EH (cell line): ENCODE measurements at places on chromosomes 1 and 21.

- DNase-seq, result peak; percentile 91
Measured at GRCh38 chr1:171142416-171143385, 42.4 kb upstream of the FMO2 start.

DNA sequence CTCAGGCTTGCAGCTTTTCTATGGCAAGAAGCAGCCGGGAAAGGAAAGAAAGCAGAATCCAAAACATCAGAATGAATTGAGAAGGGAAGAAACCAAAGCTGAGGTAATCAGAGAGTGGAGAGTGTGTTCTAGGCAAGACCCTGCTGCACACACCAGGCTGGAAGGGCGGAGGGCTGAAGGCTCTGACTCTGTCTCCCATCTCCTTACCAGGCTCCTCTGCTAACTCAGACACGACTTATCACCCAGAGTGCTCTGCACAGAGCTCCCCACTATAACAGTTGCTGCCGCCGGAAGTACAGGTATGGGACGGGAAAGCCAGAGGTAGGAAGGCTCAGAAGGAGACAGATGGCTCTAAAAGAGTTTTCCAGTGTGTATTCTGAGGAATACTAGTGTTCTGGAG is 1.2 kb downstream of the SCNM1 start:
- no peak for DNase-seq

- DNase-seq, result no peak
Measured at GRCh38 chr1:205986292-205986691, 16.9 kb downstream of the RAB7B start.

DNA sequence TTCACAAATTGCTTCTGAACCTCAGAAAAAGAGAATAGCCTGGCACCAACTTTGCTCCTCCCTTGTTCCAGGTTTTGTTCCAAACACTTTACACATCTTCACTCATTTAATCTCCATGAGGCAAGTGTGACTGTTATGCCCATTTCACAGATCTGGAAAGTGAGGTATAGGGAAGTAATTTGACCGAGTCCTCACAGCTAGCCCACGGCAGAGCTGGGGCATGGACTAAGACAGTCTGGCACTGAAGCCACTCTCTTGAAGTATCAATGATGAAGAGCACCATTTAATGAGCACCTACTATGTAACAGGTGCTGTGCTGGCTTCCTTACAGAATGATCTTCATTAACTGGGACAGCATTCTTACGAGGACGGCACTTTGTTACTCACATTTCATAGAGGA is 19.0 kb downstream of the C1QB start:
- no peak for DNase-seq

DNA sequence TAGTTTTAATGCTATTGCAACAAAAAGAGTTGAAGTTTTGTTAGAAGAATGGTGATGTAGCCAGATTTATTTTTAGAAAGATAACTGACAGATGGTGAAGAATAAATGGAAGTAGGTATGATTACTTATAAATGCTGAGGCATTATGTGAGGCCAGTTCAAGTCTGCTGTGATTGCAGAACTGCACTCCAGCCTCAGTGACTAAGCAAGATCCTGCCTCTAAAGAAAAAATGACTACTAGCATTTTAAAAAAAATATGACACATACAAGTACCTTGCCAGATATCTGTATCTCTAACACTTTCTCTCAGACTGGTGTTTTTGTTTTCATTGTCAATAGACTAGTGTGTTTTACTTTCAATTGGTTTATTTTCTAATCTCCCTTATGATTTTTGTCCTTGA is 1242.4 kb upstream of the ADGRL4 start:
- DNase-seq, result no peak

GRCh38 chr1:172845371-172845770 is 186.5 kb downstream of the FASLG start:
- DNase-seq, result peak; percentile 51

GRCh38 chr1:27395441-27396195 is 3.2 kb downstream of the GPR3 start:
- DNase-seq, result peak; percentile 70

- DNase-seq, result peak; percentile 99
Measured at GRCh38 chr1:233113009-233113879, 162.8 kb downstream of the NTPCR start.

- peak; percentile 67 for DNase-seq
Measured at GRCh38 chr1:151476083-151476482, 16.8 kb upstream of the POGZ start.

GRCh38 chr1:234918181-234918841 is 210.3 kb downstream of the TOMM20 start:
- DNase-seq, result peak; percentile 72

GRCh38 chr1:92884195-92884594 is 52.4 kb downstream of the RPL5 start:
- no peak for DNase-seq

DNA sequence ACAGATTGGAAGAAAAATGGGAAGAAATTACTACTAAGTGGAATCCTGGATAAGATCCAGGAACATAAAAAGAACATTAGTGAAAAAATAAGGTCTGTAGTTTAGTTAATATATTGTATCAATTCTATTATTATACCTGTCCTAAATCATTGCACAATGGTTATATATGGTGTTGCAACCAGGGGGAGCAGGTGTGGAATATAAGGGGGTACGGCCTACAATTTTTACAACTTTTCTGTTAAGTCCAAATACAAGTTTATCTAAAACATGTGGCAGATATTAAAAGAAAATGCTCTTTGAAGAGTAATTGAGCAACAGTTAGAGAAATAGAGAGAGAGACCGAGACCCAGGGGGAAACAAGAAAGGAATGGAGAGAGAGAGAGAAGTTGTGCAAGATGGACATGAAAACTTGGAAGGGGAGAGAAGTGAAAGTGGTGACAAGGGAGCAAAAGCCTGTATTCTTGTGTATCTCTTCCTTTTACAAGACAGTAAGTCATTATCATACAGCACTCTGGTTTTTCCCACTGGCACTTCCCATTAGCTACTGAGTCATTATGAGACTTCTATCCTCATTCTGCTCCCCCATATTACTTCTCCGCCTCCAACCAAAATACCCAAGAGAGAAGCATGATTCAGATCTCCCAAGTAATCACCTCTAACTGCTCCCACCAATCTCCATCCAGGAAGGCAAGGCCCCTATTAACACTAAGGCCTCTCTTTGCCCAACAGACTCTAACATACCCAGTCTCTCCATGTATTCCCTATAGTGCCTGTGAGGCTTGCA is 22.3 kb upstream of the TRAF3IP3 start:
- DNase-seq, result peak; percentile 15

DNA sequence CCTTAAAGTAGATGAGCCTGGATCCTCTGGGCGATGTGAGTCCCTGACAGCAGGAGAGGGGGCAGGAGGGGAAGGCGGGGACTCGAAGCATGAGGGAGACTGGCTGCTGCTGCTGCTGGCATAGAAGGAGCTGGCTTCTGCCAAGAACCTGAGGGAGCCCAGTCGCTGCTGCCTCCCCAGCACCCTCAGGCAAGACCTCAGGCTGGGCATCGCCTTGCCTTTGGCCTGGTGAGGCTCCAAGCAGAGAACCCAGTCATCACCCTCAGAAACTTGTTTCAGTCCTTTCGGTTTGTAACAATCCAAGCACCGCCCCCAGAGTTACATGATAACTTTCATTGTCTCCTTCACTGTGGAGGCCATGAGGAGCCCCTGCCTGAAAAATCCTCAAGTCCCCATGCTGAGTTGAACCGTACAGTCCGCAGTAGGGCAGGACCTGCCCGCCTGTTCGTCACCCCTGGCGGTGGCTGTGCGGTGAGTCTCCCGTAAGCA is 38.8 kb downstream of the POFUT2 start:
- peak; percentile 41 for DNase-seq

DNA sequence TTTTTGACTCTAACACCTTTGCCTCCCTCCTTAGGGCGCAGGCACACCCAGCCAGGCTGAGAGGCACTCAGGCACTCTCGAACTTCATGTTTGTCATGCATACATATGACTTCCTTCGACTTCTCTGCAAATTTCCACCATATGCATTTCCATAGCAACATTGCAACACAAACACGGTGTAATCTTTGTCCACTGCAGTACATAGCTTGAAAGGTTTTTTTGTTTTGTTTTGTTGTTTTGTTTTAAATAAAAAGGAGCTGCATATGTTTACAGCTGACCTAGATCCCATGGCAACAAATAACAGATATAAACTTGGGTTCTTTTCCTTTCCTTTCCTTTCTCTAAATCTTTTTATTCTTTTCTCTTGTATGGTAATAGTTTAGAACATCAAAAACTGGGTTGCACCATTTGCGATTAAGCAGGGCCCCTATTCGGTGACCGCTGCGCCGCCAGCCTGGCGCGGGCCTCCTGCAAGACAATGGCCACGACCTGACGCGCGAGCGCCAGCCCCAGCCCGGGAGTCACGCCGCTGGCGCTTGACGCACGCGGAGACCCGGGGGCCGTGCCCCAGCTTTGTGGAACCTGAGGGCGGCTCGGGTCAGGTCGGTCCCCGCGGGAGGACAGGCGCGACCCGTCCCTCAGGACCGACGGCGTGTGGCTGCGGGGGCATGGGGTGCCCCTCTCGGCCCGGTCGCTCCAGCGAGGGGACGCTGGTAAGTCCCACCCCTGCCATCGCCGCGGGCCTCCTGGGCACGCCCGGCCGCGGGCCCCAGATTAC is 35.2 kb downstream of the CCN1 start:
- no peak for DNase-seq

- DNase-seq, result no peak
Measured at GRCh38 chr1:79599257-79599656, 592.7 kb upstream of the ADGRL4 start.

GRCh38 chr1:206737729-206738201 is 32.8 kb upstream of the IL19 start:
- no peak for DNase-seq

- DNase-seq, result peak; percentile 31
Measured at GRCh38 chr1:113811156-113811887, 954 bp downstream of the RSBN1 start.

DNA sequence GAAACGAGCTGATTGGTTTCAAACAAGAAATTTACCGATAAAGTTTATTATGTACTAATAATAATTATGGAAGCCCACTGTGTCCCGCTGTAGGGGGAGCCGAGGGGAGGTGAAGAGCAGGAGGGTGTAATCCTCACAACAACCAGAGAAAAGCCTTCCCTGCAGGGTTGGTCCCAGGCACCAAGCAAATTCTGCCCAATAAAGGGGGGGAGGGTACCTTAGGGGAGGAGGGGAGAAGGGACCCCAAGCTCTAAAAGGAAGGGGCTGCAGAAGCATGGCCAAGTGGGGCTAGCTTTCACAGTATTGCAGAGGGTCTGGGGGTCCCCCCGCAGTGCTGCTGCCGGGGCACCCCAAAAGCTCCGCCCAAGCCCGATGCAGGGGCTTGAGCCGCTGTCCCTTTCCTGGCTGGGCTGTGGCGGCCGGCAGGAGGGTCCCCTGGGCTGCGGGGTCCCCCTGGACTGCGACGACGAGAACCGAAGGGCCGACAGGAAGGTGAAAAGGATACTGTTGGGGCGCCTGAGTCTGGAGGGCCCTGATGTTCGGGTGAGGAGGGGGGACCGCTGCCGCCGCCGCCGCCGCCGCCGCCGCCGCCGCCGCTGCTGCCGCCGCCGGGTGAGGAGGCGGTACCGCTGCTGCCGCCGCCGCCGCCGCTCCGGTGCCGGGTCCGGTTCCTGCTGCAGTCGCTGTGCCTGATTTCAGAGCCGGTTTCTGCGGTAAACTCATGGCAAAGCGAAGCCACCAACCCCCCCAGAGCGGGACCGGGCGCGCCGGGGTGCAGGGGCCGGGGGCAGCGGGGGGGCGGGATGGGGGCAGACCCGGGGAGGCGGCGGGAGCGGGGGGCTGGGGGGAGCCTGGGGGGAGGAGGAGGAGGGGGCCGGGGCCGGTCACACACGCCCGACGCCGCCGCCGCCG is 771 bp downstream of the EIF4G3 start:
- peak; percentile 34 for DNase-seq

GRCh38 chr1:36824390-36824861 is 209.9 kb downstream of the GRIK3 start:
- no peak for DNase-seq

DNA sequence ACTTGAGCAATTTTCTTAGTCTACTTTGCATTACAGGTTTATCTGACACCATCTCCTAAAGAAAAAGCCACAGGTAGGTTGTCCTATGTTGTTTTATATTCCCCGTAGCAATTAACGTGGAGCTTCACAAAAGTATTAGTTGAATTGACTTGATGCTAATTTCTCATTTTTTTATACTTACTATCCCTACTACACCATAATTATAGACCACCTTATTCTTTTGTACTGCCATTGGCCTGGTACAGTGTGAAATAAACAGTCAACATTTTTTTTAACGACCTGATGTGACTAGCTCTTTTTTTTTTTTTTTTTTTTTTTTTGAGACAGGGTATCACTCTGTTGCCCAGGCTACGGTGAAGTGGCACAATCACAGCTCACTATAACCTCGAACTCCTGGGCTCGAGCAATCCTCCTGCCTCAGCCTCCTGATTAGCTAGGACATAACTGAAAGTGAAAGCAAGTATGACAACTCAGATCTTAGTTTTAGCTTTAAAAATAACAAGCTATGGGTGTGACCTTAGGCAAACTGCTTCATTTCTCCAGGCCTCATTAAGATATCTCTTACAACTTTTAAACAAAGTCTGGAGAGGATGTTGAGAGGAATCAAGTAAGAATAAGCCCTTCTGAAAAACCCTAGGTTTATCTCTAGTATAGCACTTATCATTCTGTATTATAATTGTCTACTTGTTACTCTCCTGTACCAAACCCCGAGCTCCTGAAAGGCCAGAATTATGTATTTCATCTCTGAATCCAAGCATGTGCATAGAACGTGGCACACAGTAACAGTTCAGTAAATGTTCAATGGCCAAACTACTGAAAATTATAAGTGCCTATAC is 49.5 kb downstream of the LUZP1 start:
- DNase-seq, result peak; percentile 43

GRCh38 chr21:34116569-34116968 is 43.2 kb downstream of the MRPS6 start:
- DNase-seq, result no peak

- no peak for DNase-seq
Measured at GRCh38 chr21:37460196-37460595, 93.6 kb downstream of the DYRK1A start.

DNA sequence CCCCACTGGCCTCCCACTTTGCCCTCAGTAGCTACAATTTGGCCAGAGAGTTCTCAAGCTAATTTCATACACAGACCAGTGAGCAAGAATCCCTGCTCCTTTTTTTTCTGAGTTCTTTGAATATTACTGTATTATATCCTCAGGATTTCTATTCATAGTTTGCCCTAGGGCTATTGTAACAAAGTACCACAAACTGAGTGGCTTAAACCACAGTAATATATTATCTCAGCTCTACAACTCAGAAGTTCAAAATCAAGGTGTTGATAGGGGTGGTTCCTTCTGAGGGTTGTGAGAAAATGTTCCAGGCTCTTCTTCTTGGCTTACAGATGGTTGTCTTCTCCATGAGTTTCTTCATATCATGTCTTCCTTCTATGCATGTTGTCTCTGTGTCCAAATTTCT is 289.4 kb upstream of the ESRRG start:
- no peak for DNase-seq

- peak; percentile 90 for DNase-seq
Measured at GRCh38 chr1:77394166-77394565, 112.3 kb downstream of the AK5 start.
